ENCODE measurements at places on chromosomes 13 and 19.
A peak's percentile ranks its signal among the peaks of the same experiment; 100 is the strongest.

- no peak for DNase-seq
These were observed 66.1 kb downstream of the RAB20 start for GRCh38 chr13:110495376-110495775.

DNA sequence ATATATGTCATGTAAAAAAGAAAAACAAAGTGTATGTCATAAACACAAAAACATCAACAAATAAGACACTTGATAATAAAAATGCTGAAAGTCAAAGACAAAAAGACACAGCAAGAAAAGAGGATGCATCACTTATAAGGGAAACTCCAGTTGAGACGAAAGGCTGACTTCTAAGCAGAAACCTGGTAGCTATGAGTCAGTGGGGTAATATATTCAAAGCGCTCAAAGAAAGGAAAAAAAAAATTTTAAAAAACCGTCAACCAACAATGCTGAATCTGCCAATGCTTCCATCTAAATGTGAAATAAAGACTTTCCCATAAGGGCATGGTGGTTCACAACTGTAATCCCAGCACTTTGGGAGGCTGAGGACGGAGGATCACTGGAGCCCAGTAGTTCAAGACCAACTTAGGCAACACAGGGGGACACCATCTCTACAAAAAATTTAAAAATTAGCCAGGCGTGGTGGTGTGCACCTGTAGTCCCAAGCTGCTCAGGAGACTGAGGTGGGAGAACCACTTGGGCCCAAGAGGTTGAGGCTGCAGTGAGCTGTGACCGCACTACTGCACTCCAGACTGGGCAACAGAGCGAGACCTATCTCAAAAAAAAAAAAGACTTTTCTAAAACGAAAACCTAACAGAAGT lies 24.0 kb downstream of the USP12 start:
- no peak for DNase-seq

- no peak for DNase-seq
These were observed 34.9 kb downstream of the N4BP2L2 start for GRCh38 chr13:32503727-32504126.

DNA sequence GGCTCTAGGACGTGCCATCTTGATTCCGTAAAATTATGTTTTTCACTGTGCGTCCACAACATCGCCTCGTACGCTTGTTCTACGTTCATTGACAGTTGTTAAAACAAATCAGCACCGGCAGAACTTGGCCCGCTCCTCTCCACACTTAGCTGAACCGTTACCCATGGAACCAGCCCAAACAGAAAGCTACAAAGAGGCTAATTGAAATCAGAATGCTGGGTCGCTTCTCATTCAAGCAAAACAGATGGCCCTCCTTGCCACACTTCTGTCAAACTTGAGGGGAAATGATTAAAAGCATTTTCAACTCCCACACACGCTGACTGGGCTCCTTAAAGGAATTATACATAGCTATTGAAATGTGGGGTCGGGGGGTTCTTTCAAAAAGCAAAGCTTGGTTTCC lies 71.6 kb downstream of the TM9SF2 start:
- no peak for DNase-seq

DNA sequence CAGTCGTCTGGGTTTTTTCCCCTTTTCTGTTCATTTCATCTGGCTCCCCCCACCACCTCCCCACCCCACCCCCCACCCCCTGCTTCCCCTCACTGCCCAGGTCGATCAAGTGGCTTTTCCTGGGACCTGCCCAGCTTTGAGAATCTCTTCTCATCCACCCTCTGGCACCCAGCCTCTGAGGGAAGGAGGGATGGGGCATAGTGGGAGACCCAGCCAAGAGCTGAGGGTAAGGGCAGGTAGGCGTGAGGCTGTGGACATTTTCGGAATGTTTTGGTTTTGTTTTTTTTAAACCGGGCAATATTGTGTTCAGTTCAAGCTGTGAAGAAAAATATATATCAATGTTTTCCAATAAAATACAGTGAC lies 9.3 kb downstream of the CALM3 start:
- DNase-seq = no peak

- no peak for DNase-seq
These were observed 32.7 kb downstream of the LAMP1 start for GRCh38 chr13:113329656-113330312.

- DNase-seq = no peak
These were observed 39.0 kb downstream of the RNASEH2B start for GRCh38 chr13:50948601-50949000.

DNA sequence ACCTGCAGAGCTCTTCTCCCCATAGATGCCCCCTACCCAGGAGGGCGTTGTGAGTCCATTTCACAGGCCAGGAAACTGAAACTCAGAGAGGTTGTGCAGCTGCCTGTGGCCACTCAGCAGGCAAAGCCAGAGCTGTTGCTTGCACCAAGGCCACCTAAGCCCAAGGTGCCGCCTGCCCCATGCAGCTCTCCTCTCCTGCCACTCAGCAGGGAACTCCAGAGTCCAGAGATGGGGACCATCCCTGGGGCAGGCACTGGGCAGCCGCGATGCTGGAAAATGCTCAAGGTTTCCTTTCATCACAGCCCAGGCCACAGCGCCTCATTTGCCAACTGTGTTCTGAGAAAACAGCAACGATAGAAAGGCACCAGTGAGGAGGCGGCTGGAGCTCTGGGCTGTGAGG lies 41.0 kb upstream of the PEPD start:
- no peak for DNase-seq

DNA sequence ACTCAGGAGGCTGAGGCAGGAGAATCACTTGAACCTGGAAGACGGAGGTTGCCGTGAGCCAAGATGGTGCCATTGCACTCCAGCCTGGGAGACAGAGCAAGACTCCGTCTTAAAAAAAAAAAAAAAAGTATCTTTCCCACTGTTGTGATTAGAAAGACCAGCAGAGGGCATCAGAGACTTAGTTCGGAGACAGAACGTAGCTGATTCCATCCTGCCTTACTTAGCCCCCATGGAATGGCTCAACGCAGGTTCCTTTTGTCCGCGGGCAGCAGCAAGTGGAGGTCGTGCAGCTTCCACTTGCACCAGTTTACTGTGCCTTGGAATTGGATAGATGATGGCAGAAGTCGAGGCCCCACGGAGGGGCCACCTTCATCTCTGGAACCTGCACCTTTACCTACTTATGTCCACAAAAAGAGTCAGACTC lies 8.1 kb downstream of the TIMM29 start:
- no peak for DNase-seq

DNA sequence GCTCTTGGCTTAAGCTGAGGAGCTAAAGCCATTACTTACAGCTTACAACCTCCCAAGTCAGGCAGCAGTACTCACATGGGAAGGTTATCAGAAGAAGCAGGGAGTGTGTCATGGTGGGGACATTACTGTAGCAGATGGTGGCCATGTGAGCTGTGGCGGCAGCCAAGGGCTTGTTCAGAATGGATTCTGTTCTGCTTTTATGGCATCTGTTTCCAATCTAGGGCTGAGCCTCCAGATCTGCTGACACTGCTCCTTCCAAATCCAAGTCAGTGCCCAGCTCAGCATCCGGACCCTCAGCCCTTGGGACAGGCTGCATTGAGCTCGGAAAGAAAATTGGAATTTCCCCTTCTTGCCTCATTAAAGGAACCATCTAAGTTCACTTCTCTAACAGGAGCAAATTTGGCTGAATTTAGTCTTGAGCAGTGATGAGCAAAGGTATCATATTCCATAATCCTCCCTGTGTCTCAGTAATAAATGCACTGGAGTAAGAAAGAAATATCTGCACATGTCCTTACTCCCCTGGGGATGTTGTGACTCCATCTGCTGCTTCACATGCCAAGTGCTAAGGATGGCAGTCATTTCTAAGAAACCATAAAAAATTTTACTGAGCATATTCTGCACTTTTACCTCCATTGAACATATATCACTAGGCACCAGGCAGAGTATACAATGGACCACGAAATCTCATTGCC lies 73.9 kb downstream of the KCTD12 start:
- DNase-seq = no peak

GRCh38 chr19:19540064-19540714 lies 2.1 kb downstream of the CILP2 start:
- DNase-seq = peak; percentile 43

GRCh38 chr13:44879452-44880058 lies 109.7 kb downstream of the NUFIP1 start:
- DNase-seq = no peak

GRCh38 chr19:48735031-48735615 lies 5.3 kb downstream of the RASIP1 start:
- no peak for DNase-seq

- DNase-seq = no peak
These were observed 440.9 kb downstream of the RFC3 start for GRCh38 chr13:34258646-34259386.

DNA sequence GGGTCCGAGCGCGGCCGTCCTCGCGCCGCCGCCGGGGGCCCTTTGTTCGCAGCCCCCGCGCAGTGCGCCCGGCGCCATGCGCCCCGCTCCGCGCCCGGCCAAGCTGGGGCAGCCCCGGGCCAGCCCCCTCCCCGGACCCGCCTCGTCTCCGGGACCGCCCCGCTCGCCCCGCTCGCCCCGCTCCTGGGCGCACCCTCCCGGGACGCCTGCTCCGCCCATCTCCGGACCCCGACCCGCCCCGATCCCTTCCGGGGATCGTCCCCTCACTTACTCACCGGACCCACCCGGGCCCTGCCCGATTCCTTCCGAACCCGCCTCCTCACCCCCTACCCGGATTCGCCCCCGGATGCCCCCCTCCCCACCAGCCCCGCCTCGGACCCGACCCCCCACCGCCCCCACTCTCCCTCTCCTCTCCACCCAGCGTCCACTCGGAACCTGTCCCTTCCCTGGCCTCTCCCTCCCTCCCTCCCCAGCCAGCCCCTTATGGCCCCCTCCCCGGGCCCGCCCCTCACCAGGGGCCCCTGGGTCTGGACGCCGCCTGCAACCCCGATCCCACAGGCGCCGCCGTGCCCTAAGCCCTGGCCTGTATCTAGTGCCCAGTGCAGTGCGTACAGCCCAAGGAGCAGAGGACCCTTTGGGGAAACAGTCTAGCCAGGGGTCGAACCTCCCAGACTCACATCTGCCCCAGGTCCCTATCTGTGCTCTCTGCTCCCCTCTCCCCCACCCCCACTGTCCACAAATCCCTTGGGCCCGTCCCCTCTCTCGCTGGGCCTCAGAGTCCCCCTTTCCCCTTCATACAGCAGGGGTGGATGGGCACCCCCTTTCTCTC lies at the start of gene CPAMD8:
Gene CPAMD8, minus strand, starts transcription at position 105 of the 829 bp plus-strand sequence. CDS start 168 bp downstream, outside the sequence.
- DNase-seq = no peak

DNA sequence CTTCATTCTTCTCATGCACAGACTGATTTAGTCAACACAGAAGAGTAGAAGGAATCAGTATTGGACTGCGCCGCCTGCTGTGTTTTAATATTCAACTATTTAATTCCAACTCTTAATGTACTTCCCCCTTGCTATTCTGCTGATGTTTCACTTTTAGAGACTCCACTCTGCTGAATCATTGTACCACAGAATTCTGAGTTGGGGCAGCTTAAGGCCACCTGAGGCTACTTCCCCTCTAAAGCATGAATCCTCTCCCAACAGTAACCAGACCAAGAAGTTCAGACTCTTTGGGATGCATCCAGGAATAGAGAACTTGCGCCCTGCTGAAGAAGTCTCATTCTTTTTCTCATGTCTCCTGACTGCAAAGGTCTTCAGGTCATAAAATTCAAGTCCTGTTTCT lies 708.8 kb downstream of the UQCRFS1 start:
- DNase-seq = no peak

GRCh38 chr13:27522847-27523246 lies 72.5 kb upstream of the MTIF3 start:
- no peak for DNase-seq

- no peak for DNase-seq
These were observed 17.0 kb upstream of the KCNN1 start for GRCh38 chr19:17949956-17950309.

GRCh38 chr19:14507704-14508542 lies 10.3 kb downstream of the DNAJB1 start:
- DNase-seq = no peak

- no peak for DNase-seq
These were observed 63.5 kb upstream of the DOCK9 start for GRCh38 chr13:99041337-99041736.

- DNase-seq = no peak
These were observed 4.6 kb upstream of the TSHZ3 start for GRCh38 chr19:31353833-31354232.

- DNase-seq = no peak
These were observed 338.0 kb downstream of the TEX29 start for GRCh38 chr13:111658145-111659100.

Measured in stimulated activated CD4-positive, alpha-beta T cell treated with anti-CD3 and anti-CD28 coated beads, TNF-alpha, amount 100 ng/mL, for 4 hours (primary cell).